ENCODE measurements at places on chromosomes 2 and 18. TPM values are rescaled to one million over a fixed set of nuclear protein-coding genes. Genes with fewer than 3 reads are reported as not detected.

The SH3RF3 gene
- total RNA-seq: 58.8 TPM

GRCh38 chr2:95185197-95185596 lies 19.6 kb downstream of the ZNF2 start:
- H3K27ac ChIP-seq: no peak overlapping the region
- no peaks in the 10 kb centered on the region for H3K27me3 ChIP-seq
- no peak for DNase-seq
- no peak overlapping the region for H3K4me3 ChIP-seq
- peaks cover 37% of the 10 kb centered on the region for H3K36me3 ChIP-seq

DNA sequence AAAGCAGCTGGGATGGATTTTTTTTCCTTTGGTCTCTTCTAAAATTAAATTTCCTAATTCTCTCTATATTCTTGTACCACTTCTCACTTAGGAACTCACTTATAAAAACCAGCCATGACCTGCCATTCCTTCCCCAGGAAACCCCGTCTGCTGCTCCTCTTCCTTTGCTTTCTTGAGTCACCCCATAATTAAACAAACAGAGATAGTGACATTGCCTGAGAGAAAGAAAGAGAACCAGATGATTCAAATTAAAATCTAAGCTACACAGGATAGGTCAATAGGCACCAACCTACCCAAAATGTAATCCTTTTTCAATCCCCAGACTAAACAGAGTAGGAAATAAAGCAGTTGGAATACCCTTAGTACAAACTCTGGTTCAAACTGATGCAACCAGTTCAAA lies 9.7 kb downstream of the STK39 start:
- H3K36me3 ChIP-seq: no peaks in the 10 kb centered on the region
- no peaks in the 10 kb centered on the region for H3K27me3 ChIP-seq
- no peak overlapping the region for H3K27ac ChIP-seq
- no peak for DNase-seq
- peaks cover 33% of the 10 kb centered on the region for H3K4me1 ChIP-seq

DNA sequence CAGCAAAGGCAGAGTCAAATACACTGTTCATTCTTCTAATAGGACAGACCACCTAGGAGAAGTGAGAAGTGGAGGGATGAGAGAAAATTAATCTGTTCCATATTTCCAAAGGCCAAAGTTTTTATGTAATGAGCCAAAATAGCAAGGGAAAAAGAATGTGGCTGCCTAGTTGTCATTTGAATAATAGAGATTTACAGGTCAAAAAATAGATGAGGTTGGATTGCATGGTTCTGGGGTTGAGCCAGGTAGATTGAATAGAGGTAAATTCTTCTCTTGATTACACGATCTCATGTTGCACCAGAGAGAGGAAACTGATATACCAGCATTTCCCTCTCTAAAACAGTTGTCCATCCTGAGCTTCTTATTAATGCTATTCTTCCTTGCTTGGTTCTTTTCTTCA lies 325.8 kb downstream of the CCDC178 start:
- no peaks in the 10 kb centered on the region for H3K36me3 ChIP-seq
- no peaks in the 10 kb centered on the region for H3K4me1 ChIP-seq
- no peak overlapping the region for H3K4me3 ChIP-seq
- peaks cover 3% of the 10 kb centered on the region for H3K27me3 ChIP-seq
- no peak overlapping the region for H3K27ac ChIP-seq

The SRD5A2 gene
- total RNA-seq: not detected

GRCh38 chr18:23143815-23144261 lies 8.6 kb downstream of the CABLES1 start:
- peak overlapping the region; percentile 98 for H3K27ac ChIP-seq
- peak overlapping the region; percentile 28 for H3K4me3 ChIP-seq
- DNase-seq: no peak
- H3K36me3 ChIP-seq: peaks cover 4% of the 10 kb centered on the region
- no peaks in the 10 kb centered on the region for H3K27me3 ChIP-seq

GRCh38 chr2:118013221-118013723 lies 598 bp downstream of the CCDC93 start:
- peak overlapping the region; percentile 94 for H3K4me3 ChIP-seq
- peak; percentile 86 for DNase-seq
- H3K27me3 ChIP-seq: peaks cover 4% of the 10 kb centered on the region

The NGEF gene
- total RNA-seq: not detected

DNA sequence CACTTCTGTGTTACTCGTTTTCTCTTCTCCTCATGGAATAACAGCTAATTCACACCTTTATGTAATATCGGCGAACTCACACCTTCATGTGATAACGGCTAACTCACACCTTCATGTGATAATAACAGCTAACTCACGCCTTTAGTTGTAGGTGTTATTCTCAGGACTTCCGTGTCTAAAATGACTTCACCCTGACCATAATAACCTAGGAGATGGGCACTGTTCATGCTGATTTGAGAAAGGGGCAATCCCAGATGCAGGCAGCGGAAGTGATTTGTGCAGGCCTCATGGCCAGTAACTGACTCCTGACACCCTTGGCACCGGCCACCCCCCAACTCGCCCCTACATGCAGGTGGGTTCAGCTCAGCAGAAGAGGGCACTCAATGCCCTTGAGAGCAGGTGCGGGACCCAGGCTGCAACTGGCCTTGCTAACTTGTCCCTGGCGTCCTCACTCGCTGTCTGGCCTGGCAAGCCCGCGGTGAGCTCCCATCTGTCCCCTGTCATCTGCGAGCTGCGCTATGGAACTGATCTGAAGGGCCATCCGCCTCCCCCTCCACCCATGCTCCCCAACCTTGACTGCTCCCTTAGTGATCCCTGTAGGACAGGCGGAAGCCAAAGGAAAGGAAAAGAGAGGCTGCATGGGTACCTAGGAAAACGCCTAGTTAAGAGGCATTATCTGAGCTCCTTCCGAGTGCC lies 42.6 kb upstream of the MTCL1 start:
- peaks cover 26% of the 10 kb centered on the region for H3K4me1 ChIP-seq
- no peaks in the 10 kb centered on the region for H3K27me3 ChIP-seq
- no peak for DNase-seq
- no peak overlapping the region for H3K27ac ChIP-seq
- no peaks in the 10 kb centered on the region for H3K36me3 ChIP-seq

The ARHGAP15 gene
- total RNA-seq: 0.42 TPM

DNA sequence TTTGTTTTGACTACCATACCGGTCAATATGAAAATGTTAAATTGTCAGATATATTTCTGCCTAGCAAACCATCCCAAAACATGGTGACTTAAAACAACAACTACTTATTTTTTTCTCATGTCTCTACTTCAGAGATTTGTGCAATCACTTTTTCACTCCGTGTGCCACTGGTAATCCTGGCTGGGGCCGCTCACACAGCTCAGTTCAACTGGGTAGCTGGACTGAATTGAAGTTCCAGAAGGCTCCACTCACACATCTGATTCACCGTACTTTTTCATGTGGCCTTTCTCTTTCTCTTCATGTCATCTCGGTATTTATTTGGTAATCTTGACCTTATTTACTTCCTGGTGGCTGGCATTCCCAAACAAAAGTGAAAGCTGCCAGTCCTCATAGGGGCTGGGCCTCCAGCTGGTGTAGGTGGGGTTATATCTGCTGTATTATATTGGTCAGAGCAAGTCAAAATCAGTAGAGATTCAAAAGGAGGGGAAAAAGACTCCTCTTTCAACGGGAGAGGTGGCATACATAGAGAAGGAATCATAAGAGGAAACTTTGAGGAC lies 513.9 kb upstream of the NXPH2 start:
- peaks cover 11% of the 10 kb centered on the region for H3K27me3 ChIP-seq
- H3K27ac ChIP-seq: no peak overlapping the region
- no peaks in the 10 kb centered on the region for H3K4me1 ChIP-seq
- no peak overlapping the region for H3K4me3 ChIP-seq

The ITGB6 gene
- total RNA-seq: 2.3 TPM

The FOXI3 gene
- not detected for total RNA-seq

The GKN1 gene
- total RNA-seq: 0.37 TPM

The UGT1A7 gene
- 0.12 TPM for total RNA-seq

The GRB14 gene
- 2.4 TPM for total RNA-seq

DNA sequence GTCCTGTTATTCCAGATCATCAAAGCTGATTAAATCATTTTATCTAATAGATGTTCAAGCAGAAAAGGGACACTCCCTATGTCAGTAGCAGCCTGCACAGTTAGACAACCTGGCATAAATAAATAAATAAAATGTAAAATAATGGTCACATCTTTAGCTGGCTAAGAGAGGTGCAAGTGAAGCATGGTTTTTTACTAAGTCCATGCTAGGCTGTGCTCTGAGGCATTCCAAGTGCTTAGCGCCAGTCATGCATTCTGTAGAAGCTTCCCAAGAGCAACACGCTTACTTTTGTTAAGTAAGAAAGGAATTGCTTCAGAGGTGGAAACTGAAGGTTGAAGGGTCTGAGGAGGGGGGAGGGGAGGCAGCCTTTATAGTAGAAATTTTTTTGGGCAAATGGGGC lies 351.2 kb downstream of the CDH2 start:
- no peak overlapping the region for H3K4me3 ChIP-seq
- DNase-seq: no peak

GRCh38 chr2:229313591-229313990 lies 42.5 kb upstream of the PID1 start:
- H3K4me3 ChIP-seq: no peak overlapping the region
- no peaks in the 10 kb centered on the region for H3K4me1 ChIP-seq
- H3K27me3 ChIP-seq: peaks cover 2% of the 10 kb centered on the region
- no peaks in the 10 kb centered on the region for H3K36me3 ChIP-seq

DNA sequence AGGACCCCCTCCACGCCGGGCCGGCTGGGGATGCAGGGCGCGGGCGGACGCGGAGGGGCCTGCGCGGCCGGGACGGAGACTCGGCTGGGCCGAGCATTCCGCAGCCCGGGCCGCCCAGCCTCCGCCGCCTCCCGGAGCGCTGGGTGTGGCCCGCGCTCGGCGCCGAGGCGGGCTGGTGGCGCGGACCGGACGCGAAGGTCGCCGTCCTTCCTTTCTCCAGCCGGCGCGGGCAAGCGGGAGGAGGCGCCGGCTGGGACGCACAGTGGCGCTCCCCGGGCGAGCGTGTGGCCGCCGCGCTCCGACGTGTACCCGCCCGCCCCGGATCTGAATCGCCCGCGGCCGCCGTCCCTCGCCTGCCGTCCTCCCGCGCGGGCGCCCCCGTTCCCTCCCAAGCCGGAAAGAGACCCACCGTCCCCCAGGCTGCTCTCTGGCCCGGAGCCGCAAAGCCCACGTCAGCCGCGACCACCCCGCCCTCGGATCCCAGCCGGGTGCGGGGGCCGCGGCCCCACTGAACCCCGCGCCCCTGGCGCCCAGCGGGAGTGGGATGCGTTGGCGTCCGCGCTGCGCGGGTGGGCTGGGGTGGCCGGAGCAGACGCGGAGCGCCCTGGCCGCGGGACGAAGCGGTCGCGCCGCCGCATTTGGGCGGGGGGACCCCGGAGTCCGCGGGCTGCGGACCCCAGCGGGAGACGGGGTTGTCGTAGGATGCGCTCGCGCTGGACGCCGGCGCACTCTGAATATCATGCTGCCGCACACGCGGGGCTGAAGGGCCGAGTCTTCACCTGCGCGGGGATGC lies 634 bp downstream of the SPATS2L start:
- H3K36me3 ChIP-seq: no peaks in the 10 kb centered on the region
- no peak for DNase-seq
- H3K4me3 ChIP-seq: peak overlapping the region; percentile 76
- peaks cover 60% of the 10 kb centered on the region for H3K4me1 ChIP-seq
- peak overlapping the region; percentile 88 for H3K27ac ChIP-seq

The RASGRP3 gene
- total RNA-seq: 3.0 TPM

DNA sequence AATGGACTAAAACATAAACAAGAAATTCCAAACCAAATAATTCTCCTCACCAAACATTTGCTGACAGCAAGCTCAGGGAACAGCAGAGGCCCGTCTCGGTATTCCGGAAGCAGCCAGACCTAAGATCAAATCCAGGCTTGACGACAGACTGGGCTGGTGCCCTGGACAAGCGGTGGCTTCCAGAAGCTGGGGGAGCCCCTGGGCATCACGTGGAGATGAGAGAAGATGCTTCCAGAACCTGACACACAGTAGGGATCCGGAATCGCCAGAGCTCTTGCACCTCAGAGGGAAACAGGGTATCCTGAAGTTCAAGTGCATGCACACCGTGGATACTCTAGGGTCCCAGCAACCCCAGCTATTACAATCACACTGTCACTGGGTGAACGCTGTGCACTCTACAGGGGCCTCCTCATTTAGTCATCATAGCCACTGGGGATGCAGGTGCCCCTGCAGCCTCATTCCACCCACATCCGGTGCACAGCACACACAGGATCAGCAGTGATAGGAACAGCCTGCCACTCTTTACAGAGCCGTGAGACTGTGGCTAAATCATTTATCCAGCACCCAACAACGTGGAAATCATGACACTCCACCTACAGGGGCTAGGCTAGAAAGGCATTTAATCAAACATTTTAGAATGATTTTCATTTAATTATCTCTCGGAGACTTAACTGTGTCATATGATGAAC lies 102.6 kb downstream of the HDAC4 start:
- H3K27ac ChIP-seq: no peak overlapping the region
- H3K4me3 ChIP-seq: no peak overlapping the region
- no peaks in the 10 kb centered on the region for H3K27me3 ChIP-seq
- no peaks in the 10 kb centered on the region for H3K36me3 ChIP-seq
- DNase-seq: peak; percentile 39
- H3K4me1 ChIP-seq: peaks cover 17% of the 10 kb centered on the region
